ENCODE measurements at places on chromosomes 2 and 18.

- no peak for DNase-seq
Observed at GRCh38 chr18:35376393-35376741, 770 bp downstream of the ZNF396 start.

- no peak for DNase-seq
Observed at GRCh38 chr2:134107402-134107801, 146.5 kb upstream of the MGAT5 start.

- no peak for DNase-seq
Observed at GRCh38 chr2:102365763-102366162, 10.2 kb downstream of the IL18R1 start.

GRCh38 chr2:104975851-104976250, 62.0 kb upstream of the MRPS9 start:
- DNase-seq: no peak

- no peak for DNase-seq
Observed at GRCh38 chr18:9513971-9514512, 38.7 kb downstream of the RALBP1 start.

DNA sequence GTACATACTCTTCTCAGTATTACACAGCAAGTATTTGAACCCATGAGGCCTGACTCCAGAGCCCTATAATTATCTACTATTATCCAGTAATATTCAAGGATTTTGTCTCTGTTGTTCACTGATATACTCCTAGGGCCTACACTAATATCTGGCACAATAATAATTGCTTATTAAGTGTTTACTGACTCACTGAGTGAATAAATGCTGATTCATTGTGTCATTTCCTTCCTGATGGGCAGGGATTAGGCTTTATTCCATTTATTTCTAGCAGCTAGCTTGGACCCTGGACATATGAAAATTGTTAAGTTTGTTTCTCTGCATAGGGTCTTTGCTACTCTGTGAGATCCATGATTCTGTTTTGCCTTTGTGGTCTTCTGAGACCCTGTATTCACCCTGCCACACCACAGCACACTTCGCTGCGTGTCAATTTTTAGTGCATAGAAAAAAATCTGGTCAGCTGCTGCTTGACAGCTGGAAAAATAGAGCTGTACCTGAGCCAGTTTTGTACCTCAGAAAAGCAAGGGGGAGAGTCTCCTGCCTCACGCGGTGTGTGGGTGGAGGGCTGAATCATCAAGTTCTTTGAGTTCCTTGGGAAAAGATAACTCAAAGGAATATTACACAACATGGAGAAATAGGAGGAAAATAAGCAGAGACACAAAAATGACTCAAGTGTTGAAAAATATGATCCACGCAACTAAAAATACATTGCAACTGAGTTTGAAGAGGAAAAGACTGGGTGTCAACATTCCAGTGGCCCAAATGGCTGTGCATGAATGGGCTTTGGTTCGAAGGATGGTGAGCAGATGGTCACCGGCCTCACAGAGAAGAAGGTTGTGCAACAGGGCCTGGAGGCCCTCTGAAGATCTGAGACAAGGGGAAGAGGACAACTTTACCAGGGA, 18.9 kb upstream of the DPP4 start:
- no peak for DNase-seq

DNA sequence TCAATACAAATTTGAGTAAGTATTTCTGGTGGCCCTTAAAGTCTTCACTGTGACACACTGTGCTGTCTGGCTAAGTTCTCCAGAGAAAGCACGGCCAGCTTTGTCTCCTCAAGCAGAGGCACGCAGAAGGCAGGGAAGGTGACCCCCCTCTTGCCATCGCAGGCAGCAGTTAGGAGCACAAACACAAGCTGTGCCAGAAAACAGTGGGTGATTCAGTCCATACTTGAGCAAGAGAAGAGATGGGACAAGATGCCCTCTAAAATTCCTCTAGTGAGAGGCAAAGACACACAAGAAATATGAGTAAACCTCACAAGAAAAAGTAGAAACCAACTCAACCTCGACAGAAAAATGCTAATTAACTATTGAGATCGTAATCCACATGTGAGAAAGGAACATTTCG, 9.8 kb downstream of the MCEE start:
- DNase-seq: no peak

- no peak for DNase-seq
Observed at GRCh38 chr2:106932644-106933043, 46.7 kb upstream of the ST6GAL2 start.

GRCh38 chr2:9857814-9858729, 14.8 kb downstream of the TAF1B start:
- no peak for DNase-seq

DNA sequence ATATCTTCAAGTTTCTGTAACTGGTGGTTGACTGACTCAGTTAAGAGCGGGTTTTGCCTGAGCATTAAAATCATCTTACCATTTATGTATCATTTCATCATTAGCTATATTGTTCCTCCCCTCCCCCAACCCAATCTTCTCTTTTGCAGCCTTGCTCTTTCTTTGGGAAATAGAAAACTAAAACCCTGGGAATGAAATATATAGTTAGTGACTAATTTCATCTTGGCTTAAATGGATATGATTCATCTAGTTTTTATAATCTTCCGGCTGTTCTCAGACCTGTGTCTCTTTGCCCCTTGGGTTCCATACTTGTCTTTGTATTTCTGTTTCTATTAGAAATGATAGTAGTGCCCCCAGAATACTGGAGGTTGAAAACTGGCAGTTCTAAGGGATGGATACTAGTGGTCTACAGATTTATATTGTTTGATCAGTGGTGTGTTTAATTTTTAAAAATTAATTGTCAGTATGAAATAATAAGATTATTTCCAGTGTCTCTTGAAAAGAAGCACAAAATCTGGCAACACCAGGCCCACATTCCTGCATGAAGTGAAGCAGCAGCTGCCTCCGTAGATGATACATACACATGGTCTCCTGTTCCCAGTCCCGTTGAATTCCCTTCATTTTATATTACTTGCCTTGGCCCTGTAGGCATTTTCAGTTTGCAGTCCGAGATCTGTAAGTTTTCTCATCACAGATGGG, 44.5 kb downstream of the PHLPP1 start:
- DNase-seq: no peak

GRCh38 chr18:47883771-47884413, 46.6 kb downstream of the SMAD2 start:
- no peak for DNase-seq

- no peak for DNase-seq
Observed at GRCh38 chr2:11014026-11014425, 102.3 kb downstream of the KCNF1 start.

DNA sequence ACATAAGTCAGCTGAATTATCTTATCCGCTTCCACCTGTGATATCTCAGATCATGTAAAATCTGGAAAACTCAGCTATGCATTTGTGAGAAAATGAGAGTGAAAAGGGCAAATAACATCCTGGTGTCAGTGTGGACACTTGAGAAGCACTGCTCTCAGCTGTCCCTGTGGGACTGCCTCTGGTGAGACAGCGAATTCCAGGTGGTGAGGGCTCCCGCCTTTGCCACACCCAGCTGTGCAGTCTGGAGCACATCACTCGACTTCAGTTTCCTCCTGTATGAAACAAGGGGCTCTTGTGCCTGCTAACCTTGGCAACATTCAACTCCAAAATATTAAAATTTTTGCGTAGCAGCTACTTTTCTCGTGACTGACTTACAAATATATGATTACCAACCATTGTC, 194.9 kb upstream of the BOD1L2 start:
- no peak for DNase-seq

DNA sequence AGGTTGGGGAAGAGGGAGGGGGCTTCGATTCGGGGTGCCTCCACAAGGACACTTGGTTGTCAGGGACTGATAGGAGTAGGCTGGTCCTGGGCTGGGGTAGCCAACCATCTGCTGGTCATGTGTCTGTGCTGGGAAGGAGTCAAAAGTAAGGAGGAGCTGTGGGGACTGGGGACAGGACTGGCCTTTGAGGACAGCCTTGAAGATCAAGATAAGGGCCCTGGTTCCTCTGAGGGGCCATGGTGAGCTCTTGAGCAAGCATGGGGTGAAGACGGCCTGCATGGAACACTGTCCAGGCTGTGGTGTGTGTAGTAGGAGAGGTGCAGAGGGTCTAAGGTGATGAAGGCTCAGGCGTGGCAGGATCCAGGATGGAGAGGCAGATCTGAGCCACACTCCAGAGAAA, 1.7 kb downstream of the CYP27A1 start:
- DNase-seq: no peak

- no peak for DNase-seq
Observed at GRCh38 chr2:190578158-190579057, 43.9 kb upstream of the NEMP2 start.

DNA sequence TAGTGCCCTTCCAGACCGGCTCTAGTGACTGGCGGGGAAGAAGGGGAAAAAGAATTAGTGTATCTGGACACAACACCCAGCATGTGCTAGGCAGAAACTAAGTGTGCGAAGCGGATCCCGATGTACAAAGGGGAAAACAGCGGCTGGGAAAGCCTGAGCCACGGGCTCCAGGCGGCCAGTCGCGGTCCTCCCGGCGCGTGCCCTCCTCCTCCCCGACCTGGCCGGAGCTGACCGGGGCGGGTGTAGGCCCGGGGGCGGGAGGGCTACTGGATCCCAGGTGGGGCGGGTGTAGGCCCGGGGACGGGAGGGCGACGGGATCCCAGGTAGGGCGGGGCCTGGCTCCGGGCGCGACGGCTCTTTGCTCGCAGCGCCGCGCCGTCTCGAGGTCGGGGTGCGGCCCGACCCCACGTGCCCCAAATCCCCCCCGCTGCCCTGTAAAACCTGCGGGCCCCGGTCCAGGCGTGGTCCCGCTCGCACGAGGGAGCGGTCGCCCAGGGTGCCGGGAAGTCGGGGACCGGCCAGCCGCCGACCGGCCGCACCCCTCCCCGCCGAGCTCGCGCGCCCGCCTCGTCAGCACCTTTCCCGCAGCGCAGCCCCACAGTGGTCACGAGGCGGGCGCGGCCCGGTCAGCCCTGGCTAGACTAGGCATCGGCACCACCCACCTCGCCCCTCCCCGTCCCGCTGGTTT, 48.8 kb downstream of the C2orf42 start:
- no peak for DNase-seq

GRCh38 chr2:46717344-46718121, 198.1 kb downstream of the MCFD2 start:
- DNase-seq: no peak

GRCh38 chr2:105731511-105731910, 13.2 kb upstream of the NCK2 start:
- DNase-seq: no peak

DNA sequence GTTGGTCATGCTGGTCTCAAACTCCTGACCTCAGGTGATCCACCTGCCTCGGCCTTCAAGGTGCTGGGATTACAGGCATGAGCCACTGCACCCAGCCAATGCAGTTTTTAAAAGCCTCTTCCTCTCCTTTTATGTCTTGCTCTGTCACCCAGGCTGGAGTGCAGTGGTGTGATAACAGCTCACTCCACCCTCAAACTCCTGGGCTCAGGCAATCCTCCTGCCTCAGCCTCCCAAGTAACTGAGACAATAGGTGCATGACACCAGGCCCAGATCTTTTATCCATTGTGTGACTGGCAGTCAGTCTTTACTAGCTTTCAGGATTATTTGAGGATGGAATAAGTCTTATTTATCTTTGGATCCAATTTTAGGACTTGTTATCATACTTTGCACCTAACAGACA, 13.2 kb downstream of the KCTD18 start:
- DNase-seq: no peak

DNA sequence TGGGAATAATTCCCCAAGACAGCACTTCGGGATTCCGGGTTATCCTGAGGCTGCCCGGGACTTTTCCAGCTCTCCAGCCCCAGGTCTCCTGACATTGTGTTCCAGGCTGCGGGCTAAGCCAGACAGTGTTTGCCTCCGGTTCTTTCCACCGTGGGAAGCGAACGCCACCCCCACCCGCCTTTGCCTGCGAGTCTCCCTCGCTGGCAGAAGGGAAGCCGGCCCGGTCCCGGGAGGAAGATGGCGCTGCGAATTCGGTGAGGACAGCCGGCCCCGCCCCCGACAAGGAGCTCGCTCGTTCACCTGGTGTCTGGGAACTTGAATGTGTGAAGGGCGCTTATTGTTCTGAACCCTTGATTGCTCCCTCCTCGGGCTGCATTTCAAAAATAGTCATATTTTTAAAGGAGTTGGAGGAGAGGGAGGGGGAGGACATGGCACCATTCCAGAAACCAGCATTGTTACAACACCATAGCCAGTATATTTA, 2.9 kb downstream of the LRATD1 start:
- no peak for DNase-seq

DNA sequence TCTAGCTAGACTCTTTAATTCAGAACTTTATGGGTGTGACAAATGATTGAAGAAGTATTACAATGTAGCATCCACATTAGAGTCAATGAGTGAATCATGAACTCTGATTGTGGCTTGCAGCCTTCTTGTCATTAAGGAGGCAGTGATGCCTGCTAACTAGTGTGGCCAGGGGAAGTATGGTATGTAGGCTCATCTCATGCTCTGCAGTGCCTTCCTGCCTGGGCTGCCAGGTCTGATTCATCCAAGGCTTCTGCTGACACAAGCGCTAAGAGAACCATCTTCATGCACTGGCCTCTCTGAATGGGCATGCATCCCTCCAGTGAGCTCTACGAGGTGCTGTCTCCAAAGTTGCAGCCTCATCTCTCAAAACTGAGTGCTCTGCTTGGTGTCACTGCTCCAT, 144.3 kb downstream of the MTCL1 start:
- DNase-seq: no peak

GRCh38 chr2:237758185-237758584, 40.4 kb upstream of the RBM44 start:
- DNase-seq: no peak

DNA sequence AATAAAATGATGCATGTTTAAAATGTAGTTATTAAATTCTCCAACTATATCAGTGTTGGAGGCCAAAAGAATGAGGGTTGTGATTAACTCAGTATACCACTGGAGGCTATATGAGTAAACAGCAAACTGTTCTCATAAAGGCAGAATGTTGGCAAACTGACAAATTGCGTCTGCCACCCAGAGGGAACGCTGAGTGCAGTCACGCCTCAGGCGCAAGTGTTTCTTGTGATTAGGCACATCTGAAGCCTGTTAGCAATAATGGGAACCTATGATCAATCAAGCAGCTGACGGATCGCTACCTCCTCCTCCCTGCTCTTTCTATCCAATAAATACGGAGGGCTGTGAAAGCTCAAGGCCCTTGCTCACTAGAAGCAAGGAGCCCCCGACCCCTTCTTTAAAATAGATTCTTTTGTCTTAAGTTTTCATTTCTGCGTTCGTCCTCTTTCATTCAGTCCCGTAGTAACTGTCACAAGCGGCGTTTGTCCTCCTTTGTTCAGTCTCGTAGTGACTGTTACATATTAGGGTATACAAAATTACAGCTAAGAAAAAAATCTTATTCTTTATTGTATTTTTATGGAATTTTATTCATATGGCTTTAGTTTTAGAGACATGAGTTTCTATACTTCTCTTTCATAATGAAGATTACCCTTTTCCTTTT, 16.3 kb upstream of the RMND5A start:
- DNase-seq: no peak

All from effector memory CD8-positive, alpha-beta T cell (primary cell).